ENCODE measurements at places on chromosomes 4 and X.

- no peak for DNase-seq
These were observed 396.5 kb downstream of the DCAF12L2 start for GRCh38 chrX:125769628-125770027.

- no peak for DNase-seq
These were observed 58.3 kb upstream of the HPGD start for GRCh38 chr4:174580597-174580996.

DNA sequence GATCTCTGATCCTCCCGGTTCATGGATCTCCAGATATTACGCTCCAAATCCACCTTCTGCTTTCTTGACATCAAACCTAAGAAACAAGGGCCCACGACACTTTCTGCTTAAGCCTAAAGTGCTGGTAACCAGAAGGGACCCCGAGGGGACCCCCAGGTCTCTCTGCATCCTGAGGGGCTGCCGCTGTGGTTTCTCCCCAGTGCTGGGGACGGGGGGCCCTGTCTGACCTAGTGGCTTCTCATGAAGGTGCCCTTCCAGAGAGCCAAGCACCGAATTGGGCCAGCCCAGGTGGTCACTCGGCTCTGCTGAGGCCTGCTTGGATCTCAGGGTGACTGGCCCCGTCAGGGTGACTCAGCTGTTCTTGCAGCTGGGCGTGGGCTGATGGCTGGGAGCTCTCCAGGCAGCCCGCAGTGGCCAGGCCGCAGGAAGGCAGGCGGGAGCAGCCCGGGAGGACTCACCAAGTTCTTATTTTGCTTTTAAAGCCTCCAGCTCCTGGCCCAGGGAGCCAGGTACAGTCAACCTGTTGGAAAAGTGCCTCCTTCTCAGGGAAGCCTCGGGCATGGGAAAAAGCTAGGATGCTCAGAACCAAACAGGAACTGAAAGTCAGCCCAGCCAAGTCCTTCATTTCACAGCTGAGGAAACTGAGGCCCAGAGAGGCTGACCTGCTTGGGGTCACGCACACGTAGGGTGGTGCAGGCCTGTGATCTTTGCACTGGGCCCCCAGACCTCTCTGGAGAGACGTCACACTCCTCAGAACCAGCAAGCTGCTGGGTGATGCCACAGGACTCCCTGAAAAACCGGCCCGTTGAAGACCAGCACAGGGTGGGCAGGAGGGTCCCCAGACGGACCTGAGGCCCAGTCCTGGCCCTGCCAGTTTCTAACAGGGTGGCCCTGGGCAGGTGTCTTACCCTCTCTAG lies 16.7 kb downstream of the BLOC1S4 start:
- no peak for DNase-seq

GRCh38 chr4:25859429-25860148 lies 3.2 kb downstream of the SEL1L3 start:
- DNase-seq, result peak; percentile 63

DNA sequence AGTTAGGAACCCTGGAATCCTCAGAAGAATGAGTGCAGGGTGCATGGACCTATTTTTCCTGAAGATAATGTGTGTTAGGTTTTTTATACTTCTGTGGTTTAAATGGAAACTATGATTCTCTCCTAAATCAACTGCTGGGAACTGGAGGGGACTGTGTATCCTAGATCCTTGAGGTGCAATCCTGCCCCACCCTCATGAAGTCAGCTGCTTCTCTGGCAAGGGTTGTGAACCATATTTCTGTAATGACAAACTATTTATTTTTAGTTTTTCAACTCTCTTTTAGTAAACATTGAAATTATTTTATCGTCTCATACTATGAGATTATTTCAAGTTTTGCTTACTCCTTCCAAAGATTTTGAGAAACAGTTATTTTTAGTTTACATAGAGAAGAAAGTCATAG lies 25.8 kb upstream of the VEGFC start:
- DNase-seq, result no peak

- DNase-seq, result no peak
These were observed 48.3 kb downstream of the MEPE start for GRCh38 chr4:87881115-87881514.

- DNase-seq, result no peak
These were observed 384.4 kb downstream of the PCDH7 start for GRCh38 chr4:31104577-31104976.

DNA sequence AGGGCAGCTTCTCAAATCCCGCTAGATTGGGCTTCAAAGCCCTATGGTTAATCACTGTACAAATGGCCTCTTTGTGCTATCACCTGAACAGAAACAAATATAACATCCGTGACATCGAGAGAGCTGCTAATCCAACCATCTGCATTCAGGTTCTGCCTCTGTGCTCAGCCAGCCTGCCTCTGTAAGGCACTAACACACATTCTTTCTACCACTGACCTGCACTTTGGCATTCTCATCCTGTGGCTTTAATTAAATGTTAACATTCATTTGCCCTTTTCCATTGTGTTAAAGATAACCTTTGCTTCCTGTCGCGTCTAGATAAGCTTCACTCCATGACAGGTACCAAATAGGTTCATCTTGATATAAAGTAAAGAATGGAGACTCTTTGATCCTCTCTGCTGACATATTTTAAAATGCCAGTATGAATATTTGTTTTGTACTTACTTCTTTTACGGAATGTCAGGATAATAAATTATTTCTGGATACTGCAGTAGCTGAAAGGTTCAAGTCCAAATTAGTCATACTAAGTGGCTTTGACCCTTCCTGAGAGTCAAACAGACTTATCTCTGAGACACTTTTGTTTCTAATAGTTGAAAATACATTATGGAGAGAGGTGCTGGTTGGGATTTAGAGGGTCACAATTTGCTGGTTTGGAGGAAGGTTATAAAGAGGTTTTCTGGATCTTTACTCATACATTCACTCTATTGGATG lies 505.7 kb downstream of the PACRGL start:
- DNase-seq, result no peak

- DNase-seq, result no peak
These were observed 9.6 kb upstream of the RENBP start for GRCh38 chrX:153953892-153954557.

- no peak for DNase-seq
These were observed 42.3 kb upstream of the ACSL4 start for GRCh38 chrX:109775386-109775785.

DNA sequence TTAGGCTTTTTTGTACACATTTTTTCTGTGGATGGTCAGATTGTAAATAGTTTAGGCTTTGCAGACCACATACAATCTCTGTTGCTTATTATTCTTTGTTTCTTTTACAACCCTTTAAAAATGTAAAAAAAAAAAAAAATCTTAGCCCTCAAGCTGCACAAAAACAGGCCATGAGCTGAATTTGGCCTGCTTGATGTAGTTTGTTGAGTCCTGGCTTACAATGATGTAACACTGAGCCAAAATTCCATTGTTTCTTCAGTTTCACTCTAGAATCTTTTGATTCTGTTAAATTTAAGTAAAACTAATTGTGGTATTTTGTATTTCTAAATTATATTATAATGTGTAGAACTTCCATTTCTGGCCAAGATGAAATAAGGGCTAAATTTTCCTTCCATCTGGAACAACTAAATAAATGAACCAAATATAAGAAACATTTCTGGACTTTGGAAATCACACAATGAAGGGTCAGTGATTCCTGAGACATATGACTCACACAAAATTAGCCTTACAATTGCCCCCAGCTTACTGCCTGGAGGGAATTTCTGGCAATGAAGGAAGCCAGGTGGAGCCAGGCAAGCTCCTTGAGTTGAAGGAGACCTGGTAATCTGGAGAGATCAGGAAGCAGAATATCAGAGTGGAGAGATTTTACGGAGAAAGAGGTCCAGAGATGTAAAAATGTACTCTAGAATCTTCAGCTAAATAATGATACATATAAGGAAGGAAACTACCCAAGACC lies 29.8 kb downstream of the IQCM start:
- DNase-seq, result no peak

GRCh38 chrX:65034668-65035445 lies 58.6 kb upstream of the ZC4H2 start:
- DNase-seq, result peak; percentile 83

GRCh38 chrX:3178329-3178728 lies 137.1 kb downstream of the ARSF start:
- DNase-seq, result no peak

GRCh38 chr4:114021451-114021850 lies 42.0 kb upstream of the ARSJ start:
- no peak for DNase-seq

DNA sequence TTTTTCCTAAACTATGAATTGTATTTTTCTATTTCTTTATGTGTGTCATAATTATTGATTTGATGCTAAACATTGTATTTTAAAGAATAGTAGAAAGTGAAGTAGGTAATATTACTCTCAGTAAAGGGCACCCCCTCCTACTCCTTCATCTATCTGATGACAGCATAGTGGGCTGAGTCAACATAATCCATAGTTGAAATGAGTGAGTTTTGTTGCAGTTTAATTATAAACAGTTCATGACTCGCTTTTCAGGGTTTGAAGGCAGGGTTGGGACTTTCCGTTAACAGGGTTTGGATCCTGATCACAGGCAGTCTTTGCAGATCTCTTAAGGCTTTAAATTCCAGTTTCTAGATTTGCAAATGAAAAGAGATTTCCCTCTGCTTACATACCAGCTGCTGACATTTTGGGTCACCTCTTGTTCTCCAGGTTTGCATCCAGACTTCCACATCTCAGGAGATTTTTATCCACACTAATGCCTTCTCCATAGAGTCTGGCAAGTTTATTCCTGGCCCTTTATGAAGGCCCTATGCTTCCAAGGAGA lies 54.0 kb upstream of the TACR3 start:
- DNase-seq, result no peak

- DNase-seq, result no peak
These were observed 920 bp downstream of the HTT-AS start for GRCh38 chr4:3073158-3074077.

- DNase-seq, result peak; percentile 57
These were observed 1.9 kb upstream of the HAUS3 start for GRCh38 chr4:2243681-2244380.

DNA sequence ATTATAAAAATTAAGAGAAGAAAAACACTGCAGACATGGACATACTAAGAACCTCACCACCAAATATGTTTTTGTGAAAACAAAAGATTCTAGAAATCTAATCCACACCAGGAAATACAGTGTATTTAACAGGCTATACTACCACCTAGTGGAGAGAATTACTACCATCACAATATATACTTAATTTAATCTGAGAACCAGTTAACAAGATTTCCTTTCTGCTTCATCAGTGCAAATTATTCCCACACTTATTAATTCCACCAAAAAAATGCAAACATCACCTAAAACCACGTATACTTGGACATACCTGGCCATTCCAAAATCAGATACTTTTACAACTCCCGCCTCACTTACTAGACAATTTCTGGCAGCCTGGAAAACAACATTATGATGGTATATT lies 7.0 kb upstream of the TXK start:
- peak; percentile 25 for DNase-seq

- no peak for DNase-seq
These were observed 815.5 kb downstream of the DMD start for GRCh38 chrX:32395878-32396277.

GRCh38 chrX:133776072-133776471 lies 209.3 kb downstream of the GPC3 start:
- DNase-seq, result no peak

DNA sequence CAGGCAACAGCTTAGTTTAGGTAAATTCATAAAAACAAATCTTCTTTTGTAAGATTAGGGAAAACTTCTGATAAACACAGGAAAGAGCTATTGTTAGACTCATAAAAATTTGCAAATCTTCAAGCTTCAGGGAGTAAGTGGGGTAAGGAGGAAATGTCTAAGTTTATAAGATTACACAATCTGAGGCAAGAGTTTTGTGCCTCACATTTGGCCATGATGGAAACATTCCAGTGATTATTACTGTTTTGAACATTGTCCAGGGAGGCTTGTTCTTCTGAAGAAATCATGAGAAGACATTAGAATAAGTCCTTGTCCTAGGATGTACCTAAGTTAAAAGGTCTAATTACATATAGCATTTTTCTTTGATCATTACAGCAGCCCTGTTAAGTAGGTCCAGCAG lies 72.8 kb downstream of the MAOB start:
- no peak for DNase-seq

DNA sequence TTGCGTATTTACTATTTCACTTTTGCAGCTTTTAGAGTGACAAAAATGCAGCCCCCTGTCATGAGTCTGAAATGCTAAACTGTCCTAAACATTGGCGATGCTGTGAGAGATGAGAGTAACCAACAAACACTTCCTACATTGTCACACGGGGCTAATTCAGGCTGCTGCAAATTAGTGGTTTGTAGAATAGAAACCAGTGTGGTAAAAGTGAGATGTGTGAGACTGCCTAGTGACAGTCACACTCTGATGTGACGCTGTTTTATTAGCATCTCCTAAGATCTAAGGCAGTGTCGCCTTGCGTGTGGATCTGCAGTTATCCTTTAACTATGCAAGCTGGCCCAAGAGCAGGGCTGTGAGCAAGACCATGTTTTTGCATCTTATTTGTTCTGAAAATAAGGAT lies 800.2 kb upstream of the TENM3 start:
- no peak for DNase-seq

- DNase-seq, result no peak
These were observed 32.1 kb downstream of the TAPT1 start for GRCh38 chr4:16194214-16194613.

DNA sequence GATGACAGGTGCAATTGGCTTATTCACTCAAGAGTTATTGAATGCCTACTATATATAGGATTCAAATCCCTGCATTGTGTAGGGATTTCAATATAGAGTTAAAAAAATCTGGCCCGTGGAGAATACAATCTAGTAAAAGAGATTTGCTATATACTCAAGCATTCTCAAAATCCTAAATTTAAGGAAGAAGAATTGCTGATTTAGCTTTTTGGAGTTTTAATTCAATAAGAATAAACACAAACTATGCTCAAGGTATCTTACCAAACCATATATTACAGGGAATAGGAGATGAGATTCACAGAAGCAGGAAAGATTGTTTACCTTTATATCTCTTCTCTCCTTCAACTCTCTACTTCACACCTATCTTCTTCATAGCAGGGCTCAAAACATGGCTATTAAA lies 476.8 kb downstream of the PACRGL start:
- no peak for DNase-seq

DNA sequence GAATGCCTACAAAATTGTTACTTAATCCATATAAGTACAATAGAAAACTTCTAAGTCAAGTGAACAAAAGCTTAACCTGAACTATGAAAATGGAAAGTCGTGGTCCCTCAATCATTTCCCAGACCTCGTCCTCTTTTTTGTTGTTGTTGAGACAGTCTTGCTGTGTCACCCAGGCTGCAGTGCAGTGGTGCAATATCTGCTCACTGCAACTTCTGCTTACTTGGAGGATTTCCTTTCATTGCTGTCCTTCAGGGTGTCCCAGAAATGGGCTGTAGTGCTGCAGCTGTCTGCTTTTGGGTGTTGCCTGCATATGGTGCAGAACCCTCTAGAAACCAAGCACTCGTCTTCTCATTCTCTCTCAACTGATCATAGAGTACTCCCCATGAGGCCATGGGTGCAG lies 75.0 kb upstream of the IL2 start:
- DNase-seq, result no peak

DNA sequence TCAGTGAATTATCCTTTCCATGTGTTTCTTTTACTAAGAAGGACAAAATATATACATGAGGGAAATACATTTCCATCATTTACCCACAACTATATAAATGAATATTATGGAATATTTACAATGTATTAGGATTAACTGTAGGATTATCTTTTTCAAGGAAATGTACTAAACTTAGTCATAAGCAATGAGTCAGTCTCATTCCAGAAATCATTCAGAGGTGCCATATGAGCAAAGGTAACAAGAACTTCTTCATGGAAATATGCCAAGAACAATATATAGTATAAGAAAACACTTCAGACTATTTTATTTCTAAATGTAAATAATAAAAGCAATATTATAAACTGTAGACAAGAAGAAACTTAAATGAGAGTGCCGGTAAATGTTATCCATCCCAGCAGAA lies 67.1 kb downstream of the USP38 start:
- no peak for DNase-seq

GRCh38 chr4:121951521-121952110 lies at the start of gene TRPC3:
Gene TRPC3, minus strand, starts transcription at chr4:121952060. Its CDS starts 380 bp downstream, at chr4:121951680.
- DNase-seq, result peak; percentile 71
